ENCODE measurements at places on chromosomes 11 and 22. TPM values are rescaled to one million over a fixed set of nuclear protein-coding genes. Genes with fewer than 3 reads are reported as not detected.

DNA sequence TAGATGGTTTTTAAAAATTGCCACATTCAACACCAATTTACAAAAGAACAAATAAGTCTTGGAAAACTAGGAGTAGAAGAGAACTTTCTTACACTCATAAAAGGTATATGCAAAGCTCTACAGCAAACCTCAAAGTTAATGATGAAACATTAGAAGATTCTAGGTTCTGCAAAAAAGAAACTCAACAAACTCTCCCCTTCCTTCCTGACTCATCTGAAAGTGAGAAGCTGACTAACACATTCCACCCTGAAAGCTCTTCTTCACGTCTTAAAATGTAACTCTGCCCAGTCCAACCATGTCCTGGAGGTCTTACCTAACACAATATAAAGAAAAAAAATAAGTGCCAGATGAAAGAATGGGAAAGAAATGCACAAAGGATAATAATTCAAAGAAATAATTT is 218.9 kb upstream of the ISX start:
- no peaks in the 10 kb centered on the region for H3K27me3 ChIP-seq
- no peak for DNase-seq
- no peak overlapping the region for H3K4me3 ChIP-seq
- H3K36me3 ChIP-seq: no peaks in the 10 kb centered on the region
- no peaks in the 10 kb centered on the region for H3K4me1 ChIP-seq

DNA sequence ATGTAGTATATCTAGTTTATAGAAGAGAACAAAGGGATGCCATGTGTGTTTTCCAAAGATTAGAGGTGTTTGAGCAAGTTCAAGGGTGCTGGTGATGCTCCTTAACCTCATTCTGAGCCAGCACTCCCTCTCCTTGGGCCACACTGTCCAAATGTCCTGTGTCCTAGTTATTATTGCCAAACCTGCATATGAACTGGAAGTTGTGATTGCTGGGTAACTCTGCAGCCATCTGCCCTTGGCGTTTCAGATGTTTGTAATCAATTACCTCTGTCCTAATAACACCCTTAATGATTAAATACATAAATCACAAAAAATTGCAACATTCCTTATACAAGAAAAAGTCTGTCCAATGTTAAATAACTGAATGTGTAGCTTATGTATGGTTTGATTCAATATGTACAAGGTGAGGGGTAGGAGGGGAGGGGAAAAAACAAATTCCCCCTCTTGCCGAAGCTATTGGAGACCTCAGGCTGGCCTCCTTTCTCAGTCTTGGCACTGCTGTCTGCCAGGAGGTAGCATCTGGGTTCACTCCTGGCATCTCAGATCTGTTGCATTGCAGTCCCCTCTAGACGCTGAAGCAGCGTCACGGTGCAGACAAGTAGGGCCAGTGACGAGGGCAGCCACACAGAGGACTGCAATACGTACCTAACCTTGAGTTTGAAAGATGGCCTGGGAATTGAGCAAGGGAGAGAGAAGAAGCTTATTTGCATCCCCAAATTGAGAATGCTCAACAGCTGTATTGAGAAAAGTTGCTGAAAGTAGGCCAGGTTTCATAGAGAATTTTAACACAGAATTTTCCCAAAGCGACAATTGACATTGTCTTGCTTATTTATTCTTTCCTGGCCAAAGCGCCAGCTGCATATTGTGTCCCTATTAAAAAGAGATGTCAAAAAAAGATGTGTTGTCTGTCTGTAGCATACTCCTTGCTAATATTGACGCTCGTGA is 89.6 kb upstream of the ARHGAP32 start:
- DNase-seq: no peak
- peaks cover 57% of the 10 kb centered on the region for H3K4me1 ChIP-seq
- H3K27ac ChIP-seq: no peak overlapping the region
- H3K27me3 ChIP-seq: no peaks in the 10 kb centered on the region
- no peak overlapping the region for H3K4me3 ChIP-seq
- no peaks in the 10 kb centered on the region for H3K36me3 ChIP-seq

DNA sequence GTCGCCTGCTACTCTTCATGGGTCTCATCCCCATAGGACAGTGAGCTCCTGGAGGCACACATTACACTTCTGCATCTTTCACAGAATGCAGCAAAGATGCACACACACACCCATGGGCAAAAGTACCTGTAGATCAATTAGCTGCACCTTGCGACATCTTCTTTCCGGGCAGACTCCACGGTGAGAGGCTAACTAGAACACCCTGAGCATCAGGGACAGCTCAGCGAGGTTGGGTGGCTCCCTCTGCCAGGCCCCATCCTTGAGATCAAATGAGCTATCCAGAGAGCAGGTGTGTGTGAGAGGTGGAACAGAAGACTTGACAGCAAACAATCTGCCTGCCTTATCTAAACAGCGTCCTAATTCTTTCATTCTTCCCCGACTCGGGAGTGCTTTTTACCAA is 96.1 kb upstream of the BID start:
- no peak overlapping the region for H3K27ac ChIP-seq
- no peak overlapping the region for H3K4me3 ChIP-seq
- peaks cover 13% of the 10 kb centered on the region for H3K36me3 ChIP-seq
- no peak for DNase-seq
- no peaks in the 10 kb centered on the region for H3K27me3 ChIP-seq

Gene HEPACAM
- not detected for total RNA-seq

Gene HBD
- total RNA-seq: not detected

Data from HCT116 (cell line).